Stimulated activated CD8-positive, alpha-beta memory T cell treated with anti-CD3 and anti-CD28 coated beads, Interleukin-2, amount 100 ng/mL, for 1 hour (primary cell): ENCODE measurements at places on chromosomes 5 and 9.

DNA sequence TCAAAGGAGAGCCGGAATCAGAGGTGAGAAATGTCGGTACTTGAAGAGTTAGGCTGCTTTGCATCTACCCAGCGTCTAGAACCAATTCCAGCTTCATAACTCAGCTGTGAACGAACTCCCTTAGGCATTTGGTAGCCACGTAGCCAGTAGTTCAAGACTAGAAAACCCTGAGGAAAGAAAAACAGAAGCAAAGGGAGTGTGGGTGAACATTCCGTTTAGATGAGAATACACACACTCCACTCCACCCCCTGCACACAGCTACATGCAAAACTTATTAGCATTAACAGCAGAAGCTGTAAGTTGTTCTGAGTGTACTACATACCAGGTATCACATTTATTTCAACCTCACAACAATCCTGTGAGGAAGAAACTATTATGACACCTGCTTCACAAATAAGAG, 78.3 kb downstream of the SMIM23 start:
- DNase-seq, result no peak

- DNase-seq, result no peak
Measured at GRCh38 chr5:143987751-143988560, 176.0 kb downstream of the HMHB1 start.

DNA sequence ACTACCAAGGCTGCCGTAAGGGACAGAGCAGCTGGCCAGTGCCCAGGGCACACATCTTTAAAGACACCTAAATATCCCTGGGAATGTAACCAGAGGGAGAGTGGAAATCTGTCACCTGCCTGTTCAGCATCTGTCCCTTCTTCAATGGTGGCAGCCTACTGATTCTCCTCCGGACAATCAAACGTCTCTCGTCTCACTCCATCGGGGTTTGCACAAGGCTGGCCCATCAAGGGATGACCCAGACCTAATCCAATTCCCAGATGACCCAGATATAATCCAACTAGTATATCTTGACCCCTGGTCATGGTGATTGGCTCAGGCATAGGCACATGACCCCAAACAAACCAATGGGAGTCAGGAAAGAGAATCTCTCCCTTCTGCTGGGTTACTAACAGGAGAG, 93.5 kb downstream of the HRH2 start:
- DNase-seq, result no peak

DNA sequence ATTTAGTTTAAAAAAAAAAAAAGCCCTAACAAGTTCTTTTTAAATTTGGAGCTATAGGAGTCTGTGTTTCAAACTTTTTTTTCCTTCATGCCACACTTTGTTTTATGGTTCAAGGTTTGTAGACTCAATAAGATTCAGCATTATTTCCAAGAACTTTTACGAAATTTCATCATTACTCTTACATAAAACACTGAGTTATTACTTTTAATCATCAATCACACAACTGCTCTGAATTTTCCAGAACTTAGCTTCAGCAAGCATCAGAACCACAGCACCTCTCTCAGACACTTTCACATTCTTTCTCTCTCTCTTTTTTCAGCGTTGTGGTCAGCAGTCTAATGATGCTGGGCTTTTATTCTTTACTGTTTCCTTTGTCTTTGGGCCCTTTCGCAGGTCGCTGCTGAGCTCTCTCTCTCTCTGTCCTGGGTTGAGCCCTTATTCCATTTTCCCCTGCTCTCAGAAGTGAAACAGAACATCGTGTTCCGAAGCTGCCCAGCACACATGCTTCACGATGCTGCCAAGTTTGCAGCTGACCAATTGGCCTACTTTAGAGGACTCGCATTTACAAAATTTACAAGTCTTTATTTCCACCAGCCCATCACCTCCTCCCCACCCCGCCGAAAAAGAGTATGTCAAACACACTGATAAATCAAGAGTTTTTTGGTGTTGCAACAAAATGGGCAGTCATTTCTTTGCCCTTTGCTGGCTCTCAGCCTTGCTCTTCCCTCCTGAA, 44.6 kb upstream of the PIK3R1 start:
- no peak for DNase-seq

DNA sequence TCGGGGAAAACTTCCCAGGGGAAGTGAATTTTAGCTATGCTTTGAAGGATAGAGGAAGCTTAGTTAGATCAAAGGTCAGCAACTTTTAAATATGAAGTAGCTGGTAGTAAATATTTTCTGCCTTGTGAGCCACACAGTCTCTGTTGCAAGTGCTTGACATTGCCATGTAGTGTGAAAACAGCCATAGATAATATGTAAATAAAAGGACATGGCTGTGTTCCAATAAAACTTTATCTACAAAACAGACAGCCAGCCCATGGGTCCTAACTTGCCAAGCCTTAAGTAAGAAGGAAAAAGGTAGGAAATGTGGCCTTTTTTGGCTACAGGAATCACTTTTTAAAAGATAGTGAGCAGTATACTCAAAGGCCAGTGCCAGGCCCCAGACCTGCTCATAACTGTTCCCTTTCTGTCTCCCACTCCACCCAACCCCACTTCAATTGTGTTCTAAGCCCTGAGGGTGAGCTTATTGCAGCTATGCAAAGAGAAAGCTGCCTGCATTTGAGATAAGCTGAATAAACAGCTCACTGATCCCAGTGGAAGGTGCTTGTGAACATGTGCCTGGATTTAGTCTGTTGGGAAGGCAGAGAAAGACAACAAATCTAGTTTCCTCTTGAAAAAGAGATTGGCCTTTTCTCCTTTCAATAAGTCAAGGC, 113.0 kb upstream of the TRIM32 start:
- no peak for DNase-seq

DNA sequence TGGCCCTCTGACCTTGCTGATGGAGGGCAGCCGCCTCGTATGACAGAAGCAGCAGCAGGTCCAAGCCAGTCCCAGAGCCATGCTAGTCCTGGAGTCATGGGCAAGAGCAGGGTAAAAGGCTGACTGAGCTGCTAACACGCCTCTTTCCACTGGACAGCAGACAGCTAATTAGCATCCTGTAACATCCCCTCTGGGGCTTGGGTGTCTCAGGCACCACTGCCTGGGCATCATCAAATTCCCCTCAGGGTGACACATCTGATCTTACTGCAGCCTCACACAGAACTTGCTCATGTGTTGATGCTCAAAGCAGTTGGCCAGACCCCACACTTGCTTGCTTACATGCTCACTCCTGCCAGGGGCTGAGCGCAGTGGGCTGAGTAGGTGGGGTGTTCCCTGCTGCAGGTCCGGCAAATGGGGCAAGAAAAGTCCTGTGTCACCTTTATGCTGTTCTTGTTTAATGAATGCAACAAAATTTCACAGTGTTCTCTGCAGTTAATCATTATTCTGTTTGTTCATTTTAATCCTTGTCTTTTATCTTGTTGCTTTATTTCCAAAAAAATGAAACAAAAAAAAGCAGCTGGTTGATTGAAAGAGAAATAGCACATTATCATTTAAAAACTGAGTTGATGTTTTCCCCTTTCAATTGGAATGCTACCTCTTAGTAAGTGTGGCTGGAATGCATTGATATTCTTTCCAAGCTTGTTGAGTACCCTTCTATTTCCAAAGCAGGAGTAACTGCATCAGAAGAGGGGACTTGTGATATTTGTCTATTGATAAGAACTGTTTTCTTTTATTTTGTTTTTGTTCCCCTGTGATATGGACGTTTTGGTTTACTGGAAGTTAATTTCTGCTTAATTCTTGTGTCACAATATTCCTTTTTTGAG, 254.1 kb downstream of the CDH18 start:
- DNase-seq, result no peak

GRCh38 chr5:35908814-35909213, 29.6 kb downstream of the CAPSL start:
- DNase-seq, result no peak

- no peak for DNase-seq
Measured at GRCh38 chr5:77157732-77158532, 52.5 kb upstream of the PDE8B start.

DNA sequence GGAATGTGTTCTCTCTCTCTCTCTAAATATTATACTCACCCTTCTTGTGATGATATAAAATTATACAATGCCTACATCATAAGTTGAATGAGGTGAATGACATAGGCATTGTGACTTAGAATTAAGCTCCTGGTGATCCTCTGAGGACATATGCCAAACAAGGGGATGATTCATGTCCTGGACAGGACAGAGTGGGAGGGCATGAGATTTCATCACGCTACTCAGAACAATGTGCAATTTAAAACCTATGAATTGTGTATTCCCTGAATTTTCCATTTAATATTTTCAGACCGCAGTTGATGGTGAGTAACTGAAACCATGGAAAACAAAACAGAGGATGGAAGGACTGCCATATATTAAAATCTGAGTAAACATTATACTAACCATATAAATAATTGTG, 782.2 kb upstream of the NUDT12 start:
- DNase-seq, result no peak
